ENCODE measurements at places on chromosomes 13 and 19.

DNA sequence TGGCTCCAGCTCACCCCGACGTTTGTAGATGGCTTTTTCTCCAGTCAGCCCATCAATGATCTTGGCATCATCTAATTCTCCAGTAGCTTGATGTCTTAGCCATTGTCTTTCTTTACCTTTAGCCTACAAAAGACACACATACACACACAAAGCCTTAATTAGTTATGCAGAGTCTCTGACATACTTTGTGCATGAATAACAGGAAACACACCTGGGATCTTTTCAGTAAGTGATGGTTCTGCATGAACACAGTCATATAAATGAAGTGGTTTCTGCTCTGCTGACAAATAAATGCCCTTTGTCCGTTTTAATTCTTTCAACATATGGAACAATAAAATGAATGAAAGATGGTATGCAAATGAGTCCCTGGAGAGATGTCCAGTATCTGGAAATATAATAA lies 133.3 kb downstream of the RGCC start:
- no peak for DNase-seq

DNA sequence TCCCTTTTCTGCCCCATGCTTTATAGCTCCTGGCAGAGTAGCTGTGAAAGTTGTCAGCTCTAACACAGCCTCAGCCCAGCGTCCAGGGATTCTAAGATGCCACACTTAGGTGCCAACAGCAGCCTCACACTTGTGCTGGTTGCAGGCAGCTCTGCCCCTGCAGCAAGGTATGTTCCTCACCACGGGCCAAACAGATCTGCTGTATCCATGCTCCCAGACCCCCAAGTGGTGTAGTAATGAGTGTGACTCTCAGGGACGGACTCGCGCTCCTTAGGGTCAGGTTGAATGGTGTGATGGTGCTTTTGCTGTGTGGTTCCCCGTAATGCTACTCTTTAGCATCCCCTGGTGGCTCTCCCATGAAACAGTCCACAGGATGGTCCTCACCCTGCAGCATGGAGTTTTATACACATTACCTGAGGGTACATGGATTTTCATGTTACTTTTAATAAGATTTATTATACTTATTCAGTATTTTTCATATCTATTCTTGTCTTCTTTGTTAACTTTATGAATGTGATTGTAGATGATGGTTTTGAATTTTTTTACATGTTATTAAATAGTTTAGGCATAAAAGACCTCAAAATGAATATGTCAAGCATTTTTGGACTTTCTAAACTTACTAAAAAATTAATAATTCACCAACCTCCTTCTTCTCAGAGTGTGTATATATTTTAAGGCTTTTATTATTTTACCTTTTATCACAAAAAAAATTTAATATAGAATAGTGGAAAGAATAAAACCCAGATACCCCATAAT lies 232.5 kb downstream of the SLC7A1 start:
- DNase-seq: no peak

DNA sequence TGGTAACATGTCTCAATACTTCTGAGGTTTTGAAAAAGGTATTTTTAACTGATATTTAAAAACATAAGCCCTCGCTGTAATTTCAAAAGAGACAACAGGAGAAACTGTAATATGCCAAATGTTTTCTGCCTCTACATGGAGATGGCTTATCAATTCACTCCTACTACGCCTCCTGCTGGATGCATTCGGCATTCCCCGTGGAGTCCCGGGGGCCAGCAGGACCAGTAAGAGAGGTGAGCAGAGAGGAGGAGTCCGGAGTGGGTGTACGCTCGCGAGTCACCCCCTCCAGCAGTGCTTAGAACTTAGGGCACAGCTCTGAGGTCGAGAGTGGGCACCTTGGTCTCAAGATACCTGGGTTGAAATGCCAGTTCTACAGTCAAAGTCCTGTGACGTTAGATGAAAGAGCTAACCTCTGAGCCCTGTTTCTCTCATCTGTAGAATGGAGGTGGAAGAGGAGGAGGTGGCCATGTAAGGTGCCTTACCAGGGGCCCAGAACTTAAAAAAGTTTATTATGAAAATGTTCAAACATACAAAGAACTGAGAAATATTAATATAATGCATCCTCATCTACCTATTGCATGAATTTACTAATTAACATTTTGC lies 110.2 kb downstream of the STK24 start:
- DNase-seq: no peak

DNA sequence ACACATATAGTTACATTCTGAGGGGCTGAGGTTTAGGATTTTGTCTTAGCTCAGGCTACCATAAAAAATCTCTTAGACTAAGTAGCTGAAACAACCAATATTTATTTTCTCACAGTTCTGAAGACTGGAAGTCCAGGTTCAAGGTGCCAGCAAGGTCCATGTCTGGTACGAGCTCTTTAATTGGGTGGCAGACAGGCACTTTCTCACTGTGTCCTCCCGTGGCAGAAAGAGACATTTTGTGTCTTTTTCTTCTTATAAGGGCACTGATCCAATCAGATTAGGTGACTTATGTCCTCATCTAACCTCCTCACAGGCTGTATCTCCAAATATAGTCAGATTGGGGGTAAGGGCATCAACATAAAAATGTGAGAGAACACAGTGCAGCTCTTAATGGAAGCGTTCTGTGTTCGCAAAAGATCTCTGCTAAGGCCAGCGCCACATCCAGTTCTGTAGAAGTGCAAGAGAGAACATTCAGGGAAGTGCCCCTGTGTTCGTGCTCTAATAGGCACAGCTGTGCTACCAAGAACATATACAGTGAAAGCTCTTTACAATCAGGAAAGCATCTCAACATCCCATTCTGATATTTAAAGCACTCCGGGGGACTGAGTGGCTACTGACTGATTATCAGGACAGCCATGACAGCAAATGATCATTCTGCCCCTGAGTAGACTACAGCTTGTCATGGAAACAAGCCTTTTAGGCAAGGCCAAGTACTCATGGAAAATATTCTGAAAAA lies 819.2 kb downstream of the LIG4 start:
- DNase-seq: no peak

DNA sequence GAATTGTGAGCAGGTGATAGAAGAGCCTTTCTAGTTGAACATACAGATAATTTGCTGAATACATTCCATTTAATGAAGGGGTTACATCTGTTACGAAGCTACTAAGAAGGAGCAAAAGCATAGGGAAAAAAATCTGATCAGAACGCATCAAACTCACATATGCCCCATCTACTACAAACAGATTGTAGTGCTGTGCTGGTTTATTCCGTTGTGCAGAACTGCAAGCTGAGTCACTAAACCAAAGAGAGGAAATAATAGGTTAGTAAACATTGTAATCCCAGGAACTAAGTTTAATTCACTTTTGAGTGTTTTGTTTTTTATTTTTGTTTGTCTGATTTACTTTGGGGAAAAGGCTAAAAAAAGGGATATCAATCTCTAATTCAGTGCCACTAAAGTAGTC lies 136.3 kb downstream of the CDK8 start:
- no peak for DNase-seq

DNA sequence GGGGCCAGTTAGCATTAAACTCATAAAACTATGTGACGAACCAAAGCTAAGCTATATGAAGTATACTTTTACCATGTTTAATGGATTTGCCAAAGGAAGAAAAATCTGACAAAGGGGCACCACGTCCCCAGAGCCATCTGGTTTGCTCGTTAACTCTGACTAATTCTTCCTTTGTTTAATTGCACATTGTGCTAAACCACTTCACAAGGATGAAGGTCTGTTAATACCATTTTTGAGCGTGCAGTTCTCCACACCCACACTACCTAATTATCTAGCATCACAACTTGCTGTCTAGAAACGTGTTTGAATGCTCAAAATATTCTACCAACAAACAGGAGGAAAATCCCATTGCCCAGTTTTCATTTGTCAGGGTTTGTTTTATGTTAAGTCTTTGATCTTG lies 74.8 kb downstream of the COL4A1 start:
- no peak for DNase-seq

DNA sequence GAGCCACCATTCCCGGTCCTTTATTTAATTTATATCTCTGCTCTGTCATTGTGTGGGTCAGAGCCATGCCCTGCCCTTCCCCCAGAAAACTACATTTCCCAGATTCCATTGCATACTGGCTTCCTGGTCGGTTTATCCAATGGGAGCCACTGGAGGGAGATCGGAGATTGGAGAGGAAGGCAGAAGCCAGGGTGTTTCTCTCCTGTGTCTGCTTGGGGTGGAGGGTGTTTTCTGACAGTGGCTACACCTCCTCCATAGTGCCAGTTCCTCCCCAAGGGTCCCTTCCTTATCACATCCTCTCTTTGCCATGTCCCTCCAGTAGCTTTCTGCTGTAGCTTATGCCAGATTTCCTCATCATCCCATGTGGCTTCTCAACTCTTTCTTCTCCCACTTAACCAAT lies 19.0 kb downstream of the OLFM2 start:
- DNase-seq: no peak

DNA sequence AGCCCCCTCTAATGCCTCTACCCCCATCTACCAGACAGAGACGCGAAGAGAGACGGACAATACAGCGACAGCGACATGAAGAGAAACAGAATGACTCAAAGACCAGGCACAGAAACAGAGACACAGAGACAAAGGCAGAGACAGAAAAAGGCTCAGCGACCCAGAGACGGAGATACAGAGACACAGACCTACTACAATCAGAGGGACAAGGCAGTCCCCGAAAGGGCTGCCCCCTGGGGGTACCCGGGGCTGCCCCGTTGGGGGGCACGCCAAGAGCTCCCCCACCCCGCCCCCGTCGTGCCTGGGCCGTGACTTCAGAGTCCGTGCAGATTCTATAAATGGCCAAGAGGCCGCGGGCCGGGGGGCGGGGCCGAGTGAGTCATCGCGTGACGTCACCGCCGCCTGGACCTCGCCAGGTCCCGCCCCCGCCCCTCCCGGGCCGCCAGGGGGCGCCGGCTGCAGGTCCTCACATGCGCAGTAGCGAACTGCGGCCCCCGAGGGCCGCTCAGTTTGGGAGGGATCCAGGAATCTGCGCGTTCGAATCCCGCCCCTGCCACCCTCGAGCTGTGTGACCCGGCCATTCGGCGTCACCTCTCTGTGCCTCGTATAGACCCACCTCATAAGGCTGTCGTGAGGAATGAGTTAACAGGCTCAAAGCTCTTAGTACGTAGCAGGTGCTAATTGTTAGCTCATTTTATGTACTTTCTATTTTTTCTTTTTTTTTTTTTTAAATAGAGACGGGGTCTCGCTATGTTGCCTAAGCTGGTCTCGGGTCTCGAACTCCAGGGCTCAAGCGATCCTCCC lies 2.7 kb upstream of the CNN1 start:
- peak; percentile 56 for DNase-seq

DNA sequence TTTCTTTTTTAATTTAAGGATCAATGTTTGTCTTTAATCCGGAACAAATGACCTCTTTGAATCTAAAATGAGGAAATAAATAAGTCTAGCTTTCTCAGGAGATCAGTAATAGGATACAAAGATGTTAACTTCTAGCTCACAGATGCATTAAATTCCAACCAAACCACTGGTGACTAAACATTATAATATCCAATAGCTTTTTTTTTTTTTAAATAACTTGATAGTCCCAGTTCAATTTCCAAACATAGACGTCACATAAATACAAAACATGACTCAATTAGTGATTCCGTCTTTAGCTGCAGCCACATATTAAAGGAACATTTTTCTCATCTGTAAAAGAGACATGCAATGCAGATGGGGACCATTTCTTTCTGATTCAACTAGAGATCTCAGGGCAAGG lies 390.5 kb upstream of the PCDH9 start:
- DNase-seq: no peak

- DNase-seq: no peak
Observed at GRCh38 chr13:26998292-26998691, 173.3 kb downstream of the USP12 start.

DNA sequence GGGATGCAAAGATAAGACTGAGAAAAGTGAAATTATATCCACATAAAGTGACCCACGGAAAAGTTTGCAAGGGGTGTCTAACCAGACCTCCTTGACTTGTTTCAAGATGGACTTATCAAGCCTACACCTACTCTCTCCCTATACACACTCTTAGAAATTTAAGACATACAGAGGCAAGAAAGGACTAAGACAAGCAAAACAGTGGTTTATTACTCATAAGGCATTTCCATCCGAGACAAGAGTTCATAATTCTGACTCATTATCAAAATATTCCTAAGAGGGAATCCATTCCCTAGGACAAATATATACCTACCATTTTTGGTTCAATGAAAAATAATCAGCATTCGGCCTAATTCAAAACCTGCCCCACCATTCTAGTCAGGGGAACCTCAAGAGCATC lies 232.6 kb upstream of the GPC6 start:
- DNase-seq: no peak
